GM23338 (cell line): ENCODE measurements at places on chromosomes 7 and 10. TPM values are rescaled to one million over a fixed set of nuclear protein-coding genes. Genes with fewer than 3 reads are reported as not detected.

- H3K27me3 ChIP-seq, result no peaks in the 10 kb centered on the region
- H3K27ac ChIP-seq, result no peak overlapping the region
- H3K36me3 ChIP-seq, result no peaks in the 10 kb centered on the region
- DNase-seq, result no peak
- H3K4me3 ChIP-seq, result no peak overlapping the region
Observed at GRCh38 chr10:94172332-94172731, 178.6 kb downstream of the PLCE1 start.

GRCh38 chr10:131975796-131976195 is 5.9 kb downstream of the BNIP3 start:
- peaks cover 33% of the 10 kb centered on the region for H3K4me1 ChIP-seq
- H3K4me3 ChIP-seq, result no peak overlapping the region
- no peaks in the 10 kb centered on the region for H3K36me3 ChIP-seq
- peaks cover 17% of the 10 kb centered on the region for H3K27me3 ChIP-seq
- no peak for DNase-seq

- no peak overlapping the region for H3K4me3 ChIP-seq
- H3K4me1 ChIP-seq, result peaks cover 22% of the 10 kb centered on the region
- no peaks in the 10 kb centered on the region for H3K27me3 ChIP-seq
- no peak for DNase-seq
- H3K36me3 ChIP-seq, result no peaks in the 10 kb centered on the region
Observed at GRCh38 chr7:124751027-124751426, 14.6 kb downstream of the GPR37 start.

- no peak overlapping the region for H3K4me3 ChIP-seq
- no peaks in the 10 kb centered on the region for H3K27me3 ChIP-seq
- no peaks in the 10 kb centered on the region for H3K36me3 ChIP-seq
- no peak for DNase-seq
- no peaks in the 10 kb centered on the region for H3K4me1 ChIP-seq
Observed at GRCh38 chr10:88819290-88819689, 16.8 kb downstream of the LIPM start.

- H3K36me3 ChIP-seq, result peaks cover 5% of the 10 kb centered on the region; the same call in 1 of the 2 replicates
- peak within 1 kb of the TSS; percentile 97 for H3K27ac ChIP-seq
- H3K4me1 ChIP-seq, result peaks cover 20% of the 10 kb centered on the region
Observed at GRCh38 chr7:135170274-135170997, at the start of gene CYREN. Gene CYREN, minus strand, starts transcription at chr7:135170707. Its CDS starts 1,785 bp downstream, at chr7:135168922.

GRCh38 chr10:127921753-127922145 is 14.8 kb downstream of the PTPRE start:
- H3K36me3 ChIP-seq, result no peaks in the 10 kb centered on the region
- H3K27me3 ChIP-seq, result no peaks in the 10 kb centered on the region
- no peaks in the 10 kb centered on the region for H3K4me1 ChIP-seq
- no peak for DNase-seq

DNA sequence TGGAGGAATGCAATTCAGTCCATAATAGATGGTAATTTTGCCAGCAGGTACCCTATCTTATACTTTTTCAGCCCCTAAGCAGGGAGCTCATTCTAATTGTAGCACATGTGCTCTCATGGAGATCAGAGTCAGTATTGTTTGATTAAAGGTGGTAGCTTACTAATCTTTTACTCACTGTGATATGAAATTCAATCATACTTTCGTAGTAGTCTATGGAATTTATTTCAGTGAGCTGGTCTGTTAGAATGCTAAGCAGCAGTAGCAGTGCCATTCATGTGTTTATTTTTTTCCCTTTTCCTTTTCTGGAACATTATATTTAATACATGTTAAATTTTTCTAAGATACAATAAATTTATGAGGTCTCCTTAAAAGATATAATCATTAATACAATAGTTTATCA is 109.0 kb downstream of the ST7 start:
- DNase-seq, result no peak
- no peak overlapping the region for H3K27ac ChIP-seq
- 0 out of 2 replicates have a peak, but pooled peaks cover 4% of the 10 kb centered on the region for H3K4me1 ChIP-seq
- no peak overlapping the region for H3K4me3 ChIP-seq
- no peaks in the 10 kb centered on the region for H3K27me3 ChIP-seq
- H3K36me3 ChIP-seq, result no peaks in the 10 kb centered on the region

- no peaks in the 10 kb centered on the region for H3K36me3 ChIP-seq
- H3K4me3 ChIP-seq, result no peak overlapping the region
- H3K27me3 ChIP-seq, result no peaks in the 10 kb centered on the region
Observed at GRCh38 chr10:4941540-4942330, 21.5 kb upstream of the AKR1C1 start.

DNA sequence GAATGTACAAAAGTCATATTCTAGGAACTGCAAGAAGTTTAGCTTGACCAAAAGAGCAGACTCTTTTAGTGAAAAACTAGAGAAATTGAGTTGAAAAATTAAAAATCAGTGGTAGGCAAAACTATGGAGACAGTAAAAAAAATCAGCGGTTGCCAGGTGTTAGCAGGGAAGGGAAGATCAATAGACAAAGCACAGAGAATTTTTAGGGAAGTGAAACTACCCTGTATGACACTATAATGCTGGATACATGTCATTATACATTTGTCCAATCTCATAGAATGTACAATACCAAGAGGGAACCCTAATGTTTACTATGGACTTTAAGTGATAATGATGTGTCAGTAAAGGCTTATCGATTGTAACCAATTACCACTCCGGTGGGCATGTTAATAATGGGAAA is 761.9 kb downstream of the MAGI2 start:
- no peak overlapping the region for H3K27ac ChIP-seq
- H3K4me1 ChIP-seq, result peaks cover 11% of the 10 kb centered on the region; the same call in 1 of the 2 replicates
- H3K4me3 ChIP-seq, result no peak overlapping the region
- no peaks in the 10 kb centered on the region for H3K36me3 ChIP-seq
- DNase-seq, result no peak
- H3K27me3 ChIP-seq, result no peaks in the 10 kb centered on the region

DNA sequence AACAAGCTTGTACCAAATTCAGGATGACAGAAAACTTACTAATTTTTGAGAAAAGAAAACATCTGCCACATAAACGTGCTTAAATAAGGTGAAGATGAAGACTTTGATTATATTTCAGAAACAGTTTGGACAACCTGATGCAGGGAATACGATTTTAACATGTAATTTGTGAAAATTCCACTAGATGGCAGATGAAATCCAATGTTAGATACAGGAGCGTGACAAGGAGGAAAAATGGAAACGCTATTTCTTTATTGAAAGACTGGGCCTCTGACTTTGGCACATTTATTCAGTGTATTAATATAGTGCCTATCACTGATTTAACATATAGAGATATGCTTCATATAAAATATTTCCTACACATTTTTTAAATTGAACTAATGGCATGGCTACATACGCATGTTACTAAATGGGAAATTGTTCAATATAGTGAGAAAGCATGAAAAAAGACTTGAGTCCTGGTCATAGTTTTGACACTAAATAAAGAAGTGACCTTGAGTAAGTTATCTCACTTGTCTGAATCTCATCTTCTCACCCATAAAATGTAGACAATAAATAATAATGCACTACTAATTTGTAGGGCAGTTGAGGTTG is 60.7 kb downstream of the CD36 start:
- H3K27ac ChIP-seq, result no peak overlapping the region
- H3K27me3 ChIP-seq, result no peaks in the 10 kb centered on the region
- H3K4me1 ChIP-seq, result no peaks in the 10 kb centered on the region
- peak; percentile 77 for DNase-seq

- H3K4me3 ChIP-seq, result no peak overlapping the region
- no peaks in the 10 kb centered on the region for H3K36me3 ChIP-seq
- H3K27ac ChIP-seq, result no peak overlapping the region
- no peak for DNase-seq
Observed at GRCh38 chr10:110273474-110273873, 31.2 kb downstream of the SMNDC1 start.

DNA sequence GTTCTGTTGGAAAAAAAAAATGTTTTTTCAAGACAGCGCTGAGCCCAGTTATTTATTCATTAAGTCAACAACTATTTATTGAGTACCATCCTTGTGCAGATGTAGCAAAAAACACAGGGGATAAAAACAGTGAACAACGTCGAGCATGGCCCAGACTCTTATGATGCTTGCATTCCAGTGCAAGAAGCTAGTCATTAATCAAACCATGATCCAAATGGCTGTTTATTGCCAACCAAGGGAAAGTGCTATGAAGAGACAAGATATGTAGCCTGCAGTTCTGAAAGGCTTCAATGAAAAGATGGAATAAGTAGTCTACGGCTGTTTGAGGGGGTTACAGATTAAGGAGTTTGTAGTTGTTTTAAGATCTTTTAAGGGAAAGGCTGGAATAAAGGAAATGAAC is 262.3 kb downstream of the NEBL start:
- H3K27me3 ChIP-seq, result no peaks in the 10 kb centered on the region
- H3K4me1 ChIP-seq, result peaks cover 22% of the 10 kb centered on the region
- no peak overlapping the region for H3K4me3 ChIP-seq
- no peak for DNase-seq
- H3K36me3 ChIP-seq, result no peaks in the 10 kb centered on the region
- H3K27ac ChIP-seq, result no peak overlapping the region

- H3K4me3 ChIP-seq, result no peak overlapping the region
- H3K27me3 ChIP-seq, result no peaks in the 10 kb centered on the region
- H3K27ac ChIP-seq, result no peak overlapping the region
- no peaks in the 10 kb centered on the region; the same call in 1 of the 2 replicates for H3K36me3 ChIP-seq
Observed at GRCh38 chr10:13820964-13821337, 234.2 kb downstream of the PRPF18 start.

- H3K27me3 ChIP-seq, result no peaks in the 10 kb centered on the region
- no peak for DNase-seq
- H3K27ac ChIP-seq, result no peak overlapping the region
- H3K36me3 ChIP-seq, result no peaks in the 10 kb centered on the region
- 0 out of 2 replicates have a peak, but pooled peaks cover under 1% of the 10 kb centered on the region for H3K4me1 ChIP-seq
Observed at GRCh38 chr7:155591055-155591775, 44.9 kb upstream of the CNPY1 start.

The SPDYE6 gene
- total RNA-seq, result not detected in 2 replicates

The AGMO gene
- 0.42 and 3.9 TPM in 2 replicates for total RNA-seq

The HSPA14 gene
- total RNA-seq, result 32.4 and 35.8 TPM in 2 replicates

The KCP gene
- 0.76 and 1.3 TPM in 2 replicates for total RNA-seq

The TEX47 gene
- not detected in 2 replicates for total RNA-seq

The PRLHR gene
- 0.24 TPM in 1 of 2 replicates, not detected in the other for total RNA-seq

The AZGP1 gene
- 0.17 TPM in 1 of 2 replicates, not detected in the other for total RNA-seq

The PLXDC2 gene
- 18.8 and 19.4 TPM in 2 replicates for total RNA-seq

The PPRC1 gene
- 67.5 and 70.1 TPM in 2 replicates for total RNA-seq

The CALCR gene
- total RNA-seq, result 1.4 and 1.6 TPM in 2 replicates

The ZDHHC16 gene
- total RNA-seq, result 58.1 and 58.2 TPM in 2 replicates

The JCAD gene
- total RNA-seq, result 2.1 and 2.3 TPM in 2 replicates
